ENCODE measurements at places on chromosomes 1 and 21. TPM values are rescaled to one million over a fixed set of nuclear protein-coding genes. Genes with fewer than 3 reads are reported as not detected.

GRCh38 chr1:147273409-147274336 lies 31.2 kb downstream of the CHD1L start:
- H3K4me1 ChIP-seq, result peaks cover 3% of the 10 kb centered on the region
- no peak overlapping the region for H3K27ac ChIP-seq
- H3K27me3 ChIP-seq, result no peaks in the 10 kb centered on the region
- no peak overlapping the region for H3K4me3 ChIP-seq
- no peaks in the 10 kb centered on the region for H3K36me3 ChIP-seq

- no peaks in the 10 kb centered on the region for H3K4me1 ChIP-seq
- H3K36me3 ChIP-seq, result no peaks in the 10 kb centered on the region
- H3K27ac ChIP-seq, result no peak overlapping the region
Observed at GRCh38 chr1:185680453-185680852, 53.7 kb upstream of the HMCN1 start.

GRCh38 chr1:94796266-94796665 lies 23.9 kb upstream of the SLC44A3 start:
- no peaks in the 10 kb centered on the region for H3K27me3 ChIP-seq
- no peak for DNase-seq
- H3K4me1 ChIP-seq, result peaks cover 25% of the 10 kb centered on the region
- no peak overlapping the region for H3K27ac ChIP-seq
- H3K4me3 ChIP-seq, result no peak overlapping the region

DNA sequence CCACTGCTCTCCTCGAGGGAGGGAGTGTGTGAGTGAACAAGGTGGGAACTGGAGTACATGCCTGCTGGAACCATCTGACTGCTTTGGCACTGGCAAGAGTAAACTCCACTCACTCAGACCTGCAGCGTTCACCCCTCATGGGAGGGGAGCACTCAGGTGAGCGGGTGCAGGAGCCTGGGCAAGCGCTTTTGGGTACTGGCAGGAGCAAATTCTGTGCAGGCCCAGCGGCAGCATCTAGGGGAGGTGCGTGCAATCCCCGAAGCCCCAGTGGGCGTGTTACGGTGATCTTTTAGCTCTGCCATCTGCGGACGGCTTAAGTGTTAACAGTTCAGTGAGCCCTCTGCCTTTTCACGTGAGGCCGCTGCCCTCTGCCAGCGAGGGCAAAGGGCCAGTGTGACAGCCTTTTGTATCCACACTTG lies 127.4 kb downstream of the PATJ start:
- no peaks in the 10 kb centered on the region for H3K36me3 ChIP-seq
- no peak overlapping the region for H3K4me3 ChIP-seq
- no peaks in the 10 kb centered on the region for H3K4me1 ChIP-seq
- DNase-seq, result no peak
- H3K27ac ChIP-seq, result no peak overlapping the region

- no peaks in the 10 kb centered on the region for H3K27me3 ChIP-seq
- peaks cover 10% of the 10 kb centered on the region for H3K4me1 ChIP-seq
- H3K4me3 ChIP-seq, result no peak overlapping the region
- no peak for DNase-seq
- no peak overlapping the region for H3K27ac ChIP-seq
Observed at GRCh38 chr1:154624746-154625643, 17.0 kb upstream of the ADAR start.

GRCh38 chr21:33236766-33237165 lies 7.0 kb downstream of the IFNAR2 start:
- no peaks in the 10 kb centered on the region for H3K4me1 ChIP-seq
- DNase-seq, result no peak
- H3K36me3 ChIP-seq, result no peaks in the 10 kb centered on the region
- H3K27ac ChIP-seq, result no peak overlapping the region
- no peak overlapping the region for H3K4me3 ChIP-seq

The HSD11B1 gene
- polyA plus RNA-seq, result 19.5 TPM

DNA sequence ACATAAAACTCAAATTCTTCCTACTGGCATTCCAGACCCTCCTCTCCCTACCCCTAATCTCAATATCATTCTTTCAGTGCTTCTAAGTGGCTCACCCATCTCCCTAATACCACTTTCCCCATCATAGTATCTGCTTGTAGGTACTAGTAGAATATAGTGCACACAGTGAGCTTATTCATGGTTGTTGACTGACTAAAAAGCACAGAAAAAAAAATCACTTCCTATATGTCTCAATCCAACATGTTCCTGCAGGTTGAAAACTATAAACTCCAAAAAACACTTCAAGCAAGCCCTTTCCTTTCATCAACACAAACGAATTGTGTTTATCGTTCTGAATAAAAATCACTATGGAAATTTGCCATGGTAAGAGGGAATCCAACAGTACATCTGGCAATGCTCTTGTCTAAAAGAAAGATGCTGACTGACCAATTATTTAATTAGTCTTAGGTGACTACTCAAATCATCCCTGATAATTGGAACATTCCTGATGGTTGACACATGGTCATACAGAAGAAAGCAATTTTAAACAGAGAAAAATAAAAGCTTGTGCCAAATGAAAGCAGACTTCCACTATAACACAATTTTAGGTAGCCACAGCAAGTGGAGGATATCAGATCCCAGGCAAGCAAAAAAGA lies 87.1 kb downstream of the NDUFS5 start:
- no peaks in the 10 kb centered on the region for H3K36me3 ChIP-seq
- no peak overlapping the region for H3K4me3 ChIP-seq
- H3K27ac ChIP-seq, result no peak overlapping the region
- no peak for DNase-seq
- no peaks in the 10 kb centered on the region for H3K27me3 ChIP-seq
- H3K4me1 ChIP-seq, result peaks cover 27% of the 10 kb centered on the region

The MTARC2 gene
- polyA plus RNA-seq, result 28.5 TPM

The DNASE2B gene
- polyA plus RNA-seq, result 1.3 TPM

- no peaks in the 10 kb centered on the region for H3K36me3 ChIP-seq
- no peaks in the 10 kb centered on the region for H3K27me3 ChIP-seq
- peak overlapping the region; percentile 27 for H3K4me3 ChIP-seq
- DNase-seq, result no peak
Observed at GRCh38 chr1:40315795-40316594, 1.1 kb downstream of the COL9A2 start.

DNA sequence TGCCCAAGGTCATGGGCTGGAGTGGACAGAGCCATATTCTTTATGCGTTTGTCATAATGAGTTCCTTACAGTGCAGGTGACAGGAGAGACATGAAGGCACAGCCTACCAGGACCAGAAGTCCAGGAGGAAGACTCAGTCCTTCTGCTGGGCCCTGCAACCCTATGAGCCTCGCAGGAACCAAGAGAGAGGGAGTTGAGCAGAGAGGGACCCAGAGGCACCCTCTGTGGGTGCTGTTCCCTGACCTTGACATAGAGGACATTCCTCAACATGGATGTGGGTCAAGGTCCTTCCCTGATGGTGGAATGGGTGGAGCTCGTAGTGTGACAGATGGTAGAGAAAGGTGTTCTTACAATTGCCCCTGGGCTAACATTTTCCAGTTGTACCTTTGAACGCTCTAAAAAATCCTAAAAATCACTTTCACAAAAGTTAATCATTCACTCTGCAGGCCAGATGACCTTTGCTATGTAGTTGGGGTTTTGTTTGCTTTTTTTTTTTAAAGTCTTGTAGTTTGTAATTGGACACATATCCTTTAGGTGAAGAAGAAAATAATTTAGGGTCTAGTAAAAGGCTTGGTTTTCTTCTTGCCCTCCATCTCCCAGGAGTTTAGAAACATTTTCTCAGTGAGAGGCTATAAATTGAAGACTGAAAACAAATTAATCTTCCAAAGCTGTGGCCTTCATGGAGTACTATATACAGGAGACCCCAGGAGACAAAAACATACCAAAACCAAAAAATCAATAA lies 41.9 kb downstream of the MAB21L3 start:
- no peak overlapping the region for H3K27ac ChIP-seq
- no peaks in the 10 kb centered on the region for H3K27me3 ChIP-seq
- H3K4me3 ChIP-seq, result no peak overlapping the region
- H3K36me3 ChIP-seq, result no peaks in the 10 kb centered on the region

The POGZ gene
- polyA plus RNA-seq, result 84.3 TPM

The PPFIA4 gene
- 6.6 TPM for polyA plus RNA-seq

GRCh38 chr1:231774719-231775335 lies 148.2 kb downstream of the DISC1 start:
- no peak overlapping the region for H3K4me3 ChIP-seq
- no peaks in the 10 kb centered on the region for H3K36me3 ChIP-seq
- DNase-seq, result no peak
- H3K4me1 ChIP-seq, result no peaks in the 10 kb centered on the region
- no peak overlapping the region for H3K27ac ChIP-seq

- no peak overlapping the region for H3K27ac ChIP-seq
- no peaks in the 10 kb centered on the region for H3K36me3 ChIP-seq
- H3K4me3 ChIP-seq, result no peak overlapping the region
- H3K4me1 ChIP-seq, result no peaks in the 10 kb centered on the region
- H3K27me3 ChIP-seq, result no peaks in the 10 kb centered on the region
- DNase-seq, result no peak
Observed at GRCh38 chr1:198771563-198772153, 132.8 kb downstream of the PTPRC start.

DNA sequence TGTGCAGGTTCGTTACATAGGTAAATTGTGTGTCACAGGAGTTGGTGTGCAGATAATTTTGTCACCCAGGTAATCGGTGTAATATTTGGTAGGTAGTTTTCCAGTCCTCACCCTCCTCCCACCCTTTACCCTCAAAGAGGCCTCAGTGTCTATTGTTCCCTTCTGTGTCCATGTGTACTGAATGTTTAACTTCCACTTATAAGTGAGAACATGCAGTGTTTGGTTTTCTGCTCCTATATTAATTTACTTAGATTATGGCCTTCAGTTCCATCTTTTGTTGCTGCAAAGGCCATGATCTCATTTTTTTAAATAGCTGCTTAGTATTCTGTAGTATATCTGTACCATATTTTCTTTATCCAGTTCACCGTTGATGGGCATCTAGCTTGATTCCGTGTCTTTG lies 87.3 kb downstream of the RPS6KC1 start:
- DNase-seq, result no peak
- peaks cover 9% of the 10 kb centered on the region for H3K4me1 ChIP-seq
- no peak overlapping the region for H3K4me3 ChIP-seq
- H3K36me3 ChIP-seq, result no peaks in the 10 kb centered on the region
- H3K27ac ChIP-seq, result no peak overlapping the region

- peak; percentile 74 for DNase-seq
- H3K36me3 ChIP-seq, result no peaks in the 10 kb centered on the region
- H3K27me3 ChIP-seq, result no peaks in the 10 kb centered on the region
- H3K27ac ChIP-seq, result no peak overlapping the region
- peaks cover 21% of the 10 kb centered on the region for H3K4me1 ChIP-seq
- no peak overlapping the region for H3K4me3 ChIP-seq
Observed at GRCh38 chr1:2414297-2414958, 2.1 kb upstream of the PEX10 start.

DNA sequence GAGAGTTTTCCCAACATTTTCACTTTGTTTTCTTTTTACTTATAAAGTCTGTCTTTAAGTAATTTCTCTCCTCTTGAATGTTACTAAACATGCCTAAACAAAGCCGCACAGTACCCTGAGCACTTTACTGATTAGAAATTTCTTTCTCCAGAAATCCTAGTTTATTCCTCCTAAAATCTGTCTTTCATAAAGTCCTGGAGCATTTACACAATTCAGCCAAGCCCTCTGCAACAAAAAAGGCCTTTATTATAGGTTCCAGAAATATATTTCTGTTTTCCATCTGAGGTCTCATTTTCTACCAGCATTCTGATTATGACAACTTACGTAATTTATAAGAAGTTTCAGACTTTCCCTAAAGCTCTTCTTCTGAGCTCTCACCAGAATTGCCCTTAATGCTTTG lies 549.5 kb upstream of the OLFM3 start:
- no peak overlapping the region for H3K4me3 ChIP-seq
- H3K27ac ChIP-seq, result no peak overlapping the region
- no peak for DNase-seq

DNA sequence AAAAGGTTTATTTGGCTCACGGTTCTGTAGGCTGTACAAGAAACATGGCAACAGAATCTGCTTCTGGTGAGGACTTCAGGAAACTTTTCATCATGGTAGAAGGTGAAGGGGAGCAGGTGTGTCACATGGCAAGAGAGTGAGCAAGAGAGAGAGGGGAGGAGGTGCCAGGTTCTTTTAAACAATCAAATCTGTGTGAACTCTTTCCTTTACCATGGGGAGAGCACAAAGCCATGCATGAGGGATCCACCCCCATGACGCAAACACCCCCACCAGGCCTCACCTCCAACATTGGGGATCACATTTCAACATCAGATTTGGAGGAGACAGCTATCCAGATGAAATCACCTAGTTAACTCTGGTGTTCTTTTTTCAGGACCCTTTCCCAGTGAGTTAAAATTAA lies 103.6 kb downstream of the GALNT2 start:
- peak; percentile 6 for DNase-seq
- peaks cover 24% of the 10 kb centered on the region for H3K4me1 ChIP-seq
- H3K27ac ChIP-seq, result peak overlapping the region; percentile 86
- no peaks in the 10 kb centered on the region for H3K27me3 ChIP-seq
- no peaks in the 10 kb centered on the region for H3K36me3 ChIP-seq

DNA sequence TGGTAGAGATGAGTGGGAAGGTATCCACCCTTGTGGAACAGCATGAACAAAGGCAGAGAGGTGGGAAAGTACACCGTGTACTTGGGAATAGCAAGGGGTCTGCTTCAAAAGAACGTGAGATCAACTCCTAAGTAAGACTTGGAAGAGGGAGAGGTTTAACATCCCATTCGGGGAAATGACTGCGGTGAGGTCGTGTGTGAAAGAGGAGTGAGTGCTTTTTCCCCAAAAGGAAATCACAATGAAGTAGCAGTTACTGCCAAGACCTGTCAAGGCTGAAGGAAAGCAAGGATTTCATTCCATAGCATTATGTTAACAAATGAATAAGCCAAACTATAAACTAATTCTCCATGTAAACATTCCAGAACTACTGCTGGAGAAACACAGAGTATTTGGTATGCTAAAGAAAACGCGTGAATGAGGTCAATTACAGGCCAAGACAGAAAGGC lies 20.0 kb upstream of the SYDE2 start:
- H3K4me1 ChIP-seq, result no peaks in the 10 kb centered on the region
- DNase-seq, result no peak
- H3K36me3 ChIP-seq, result no peaks in the 10 kb centered on the region
- H3K4me3 ChIP-seq, result no peak overlapping the region

The GBP6 gene
- polyA plus RNA-seq, result 0.26 TPM

DNA sequence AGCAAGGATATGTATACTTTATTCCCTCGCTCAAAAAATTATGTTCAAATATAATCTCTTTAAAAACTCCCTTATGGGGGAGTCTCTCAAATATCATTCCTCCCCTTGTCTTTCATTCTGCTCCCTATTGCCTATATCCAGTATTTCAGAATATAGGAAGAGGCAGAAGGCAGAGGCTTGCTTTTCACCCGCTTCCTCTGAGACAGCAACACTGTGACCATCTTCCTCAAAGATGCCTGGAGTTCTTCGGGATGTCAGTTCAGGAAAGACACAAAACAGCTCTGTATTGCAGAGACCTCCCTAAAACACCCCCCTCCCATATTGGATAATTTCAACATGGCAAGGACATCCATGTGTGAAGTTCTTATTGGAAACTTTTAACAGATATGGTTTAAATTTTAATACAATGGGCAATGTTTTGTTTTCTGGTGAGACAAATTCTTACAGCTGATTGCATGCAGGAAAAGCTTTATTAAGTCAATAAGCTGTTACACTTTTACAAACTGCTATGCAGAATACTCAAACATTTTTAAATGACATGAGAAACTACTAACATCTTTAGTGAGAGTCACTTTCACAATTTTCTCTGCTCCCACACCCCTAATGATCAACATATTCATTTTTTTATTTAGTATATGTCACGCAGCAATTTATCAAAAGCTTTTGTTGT lies 4.8 kb downstream of the DIRAS3 start:
- H3K4me3 ChIP-seq, result no peak overlapping the region
- no peak for DNase-seq
- H3K36me3 ChIP-seq, result no peaks in the 10 kb centered on the region
- H3K27ac ChIP-seq, result no peak overlapping the region
- no peaks in the 10 kb centered on the region for H3K27me3 ChIP-seq
- no peaks in the 10 kb centered on the region for H3K4me1 ChIP-seq

All from testis (tissue), 5 donors.